ENCODE measurements at places on chromosomes 12 and 14. TPM values are rescaled to one million over a fixed set of nuclear protein-coding genes. Genes with fewer than 3 reads are reported as not detected.

HOXC9 gene
- total RNA-seq = 0.72 TPM

SLC7A8 gene
- 2.4 TPM for total RNA-seq

PMCH gene
- not detected for total RNA-seq

SIVA1 gene
- total RNA-seq = 123 TPM

PLD4 gene
- total RNA-seq = not detected

MTRFR gene
- total RNA-seq = 6.0 TPM

FBLN5 gene
- 0.24 TPM for total RNA-seq

STON2 gene
- 89.4 TPM for total RNA-seq

FAM90A1 gene
- total RNA-seq = under 0.01 TPM

RGS6 gene
- total RNA-seq = not detected

PRICKLE1 gene
- 0.43 TPM for total RNA-seq

Measured in tracheal epithelial cell (primary cell).